ENCODE measurements at places on chromosomes 5 and 9. TPM values are rescaled to one million over a fixed set of nuclear protein-coding genes. Genes with fewer than 3 reads are reported as not detected.

FAM151B gene
- 38.3 TPM for total RNA-seq

OBP2A gene
- not detected for total RNA-seq

ZDHHC11B gene
- 4.5 TPM for total RNA-seq

PTPN3 gene
- 3.3 TPM for total RNA-seq

IFNB1 gene
- total RNA-seq, result not detected

SLC28A3 gene
- total RNA-seq, result not detected

TAF11L10 gene
- total RNA-seq, result not detected

ISL1 gene
- 2.4 TPM for total RNA-seq

SLC1A3 gene
- 161 TPM for total RNA-seq

SPATA31A3 gene
- total RNA-seq, result not detected

PCDHGA10 gene
- total RNA-seq, result 9.8 TPM

SPINK7 gene
- total RNA-seq, result not detected

KIF24 gene
- total RNA-seq, result 1.2 TPM

CYLC2 gene
- not detected for total RNA-seq

EIF4E1B gene
- under 0.01 TPM for total RNA-seq

BRINP1 gene
- total RNA-seq, result 48.5 TPM

SHLD3 gene
- total RNA-seq, result 13.0 TPM

ENTR1 gene
- total RNA-seq, result 20.0 TPM

PCDHGA2 gene
- 4.5 TPM for total RNA-seq

ARHGEF28 gene
- total RNA-seq, result 6.1 TPM

IFNA21 gene
- total RNA-seq, result not detected

CDX1 gene
- not detected for total RNA-seq

NSG2 gene
- 942 TPM for total RNA-seq

BTNL9 gene
- total RNA-seq, result 2.9 TPM

GHR gene
- total RNA-seq, result 1.6 TPM

IFNA4 gene
- total RNA-seq, result not detected

TMEM267 gene
- 9.8 TPM for total RNA-seq

ANKRD18A gene
- 1.6 TPM for total RNA-seq

SLC26A2 gene
- 16.3 TPM for total RNA-seq

LCN2 gene
- total RNA-seq, result not detected

GEMIN5 gene
- 18.8 TPM for total RNA-seq

TMOD1 gene
- 20.0 TPM for total RNA-seq

ANKRD18B gene
- total RNA-seq, result not detected

PCDHA5 gene
- total RNA-seq, result 8.2 TPM

PCDHB14 gene
- 12.6 TPM for total RNA-seq

SCAI gene
- total RNA-seq, result 50.5 TPM

CD72 gene
- 0.41 TPM for total RNA-seq

PCDHGA4 gene
- total RNA-seq, result 5.7 TPM

PFN3 gene
- 0.82 TPM for total RNA-seq

SAXO1 gene
- total RNA-seq, result not detected

SLC45A2 gene
- total RNA-seq, result 0.41 TPM

GCNT1 gene
- 6.9 TPM for total RNA-seq

CHSY3 gene
- 31.4 TPM for total RNA-seq

GRM6 gene
- total RNA-seq, result under 0.01 TPM

CLIC3 gene
- not detected for total RNA-seq

AGXT2 gene
- not detected for total RNA-seq

MARCHF11 gene
- 3.7 TPM for total RNA-seq
